ENCODE measurements at places on chromosomes 12 and 14. TPM values are rescaled to one million over a fixed set of nuclear protein-coding genes. Genes with fewer than 3 reads are reported as not detected.

Gene EMP1
- 679 TPM for total RNA-seq

Gene GPR84
- total RNA-seq, result not detected

Gene PSEN1
- 29.9 TPM for total RNA-seq

Gene CYP27B1
- 0.90 TPM for total RNA-seq

Gene ZDHHC22
- total RNA-seq, result under 0.01 TPM

Gene PLEK2
- total RNA-seq, result 0.64 TPM

Gene TMEM63C
- total RNA-seq, result not detected

Gene USP15
- total RNA-seq, result 37.7 TPM

DNA sequence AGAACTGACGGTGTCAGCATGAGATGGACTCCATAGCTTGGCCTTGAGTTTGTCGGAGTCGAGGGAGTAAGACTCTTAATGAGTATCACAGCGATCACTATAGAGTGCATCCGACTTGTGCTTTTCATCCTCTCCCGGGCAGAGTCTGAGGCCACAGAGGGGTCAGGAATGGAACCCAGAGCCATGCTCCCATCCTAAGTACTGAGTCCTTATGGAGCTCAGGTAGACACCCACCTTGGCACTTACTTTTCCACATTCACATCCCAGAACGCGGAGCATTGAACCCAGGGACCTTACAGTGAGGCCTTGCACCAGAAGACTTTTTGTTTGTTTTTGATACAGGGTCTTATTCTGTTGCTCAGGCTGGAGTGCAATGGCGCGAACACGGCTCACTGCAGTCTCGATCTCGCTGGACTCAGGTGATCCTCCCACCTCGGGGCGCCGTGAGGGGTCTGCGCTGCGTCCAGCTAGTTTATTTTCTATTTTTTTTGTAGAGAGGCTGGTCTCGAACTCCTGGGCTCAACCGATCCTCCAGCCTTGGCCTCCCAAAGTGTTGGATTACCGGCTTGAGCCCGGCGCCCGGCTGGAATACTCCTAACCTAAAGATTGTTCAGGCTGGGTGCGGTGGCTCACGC, 719 bp upstream of the SRSF9 start:
- DNase-seq, result no peak

DNA sequence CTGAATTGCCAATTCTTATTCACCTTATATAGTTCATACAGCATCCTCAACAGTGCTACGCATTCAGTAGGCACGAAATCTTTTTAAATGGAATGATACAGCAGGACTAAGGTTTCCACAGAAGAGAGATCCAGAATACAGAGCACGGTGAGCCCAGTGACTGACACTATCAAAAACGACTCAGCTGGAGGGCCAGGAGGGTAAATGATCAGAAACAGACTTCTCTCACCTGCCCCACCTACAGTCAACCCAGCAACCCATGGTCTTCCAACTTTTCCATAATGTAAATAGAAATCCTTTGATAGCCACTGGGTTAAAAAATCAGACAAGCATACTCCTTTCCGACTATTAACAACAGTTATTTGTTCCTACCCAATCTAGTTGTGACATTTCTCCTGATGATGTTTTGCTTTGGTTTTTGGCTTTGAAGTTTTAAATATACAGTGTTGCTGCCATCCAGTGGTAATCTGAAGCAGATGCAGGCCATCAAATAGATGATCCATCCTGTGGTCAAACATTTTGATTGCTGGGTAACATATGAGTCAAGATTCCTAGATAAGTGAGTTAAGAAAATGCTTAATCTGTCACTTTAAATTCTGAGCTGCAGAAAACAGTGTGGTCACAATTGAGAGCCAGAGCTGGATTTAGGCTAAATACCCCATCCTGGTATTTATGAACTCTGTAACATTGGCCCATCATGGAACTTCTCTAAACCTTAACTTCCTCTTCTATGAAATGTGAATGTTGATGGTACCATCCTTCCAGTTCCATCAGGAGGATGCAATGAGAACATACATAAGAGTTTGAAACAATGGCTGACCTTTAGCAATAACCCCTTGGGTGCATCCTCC, 42.0 kb downstream of the GPHB5 start:
- DNase-seq, result peak; percentile 49

- DNase-seq, result no peak
Measured at GRCh38 chr12:12620730-12621315, 9.1 kb downstream of the CREBL2 start.

DNA sequence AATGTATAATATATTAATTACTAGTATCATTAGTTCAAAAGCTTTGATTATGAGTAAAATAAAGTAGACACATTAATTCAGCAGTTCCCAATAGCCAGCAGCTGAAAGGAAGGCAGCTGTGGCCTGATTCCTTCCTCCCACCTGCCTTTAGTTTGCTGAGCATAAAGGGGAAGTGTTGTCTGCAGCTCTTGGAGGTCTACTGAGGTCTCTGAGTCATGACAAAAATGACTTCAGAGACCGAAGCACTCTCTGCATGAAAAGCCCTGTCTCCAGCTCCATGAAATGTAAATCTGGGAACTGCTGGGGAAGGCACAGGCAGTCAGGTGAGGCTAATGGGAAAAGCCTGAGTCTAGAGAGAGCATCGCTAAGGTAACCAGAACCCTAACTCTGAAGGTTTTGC, 165.4 kb downstream of the NRXN3 start:
- no peak for DNase-seq

DNA sequence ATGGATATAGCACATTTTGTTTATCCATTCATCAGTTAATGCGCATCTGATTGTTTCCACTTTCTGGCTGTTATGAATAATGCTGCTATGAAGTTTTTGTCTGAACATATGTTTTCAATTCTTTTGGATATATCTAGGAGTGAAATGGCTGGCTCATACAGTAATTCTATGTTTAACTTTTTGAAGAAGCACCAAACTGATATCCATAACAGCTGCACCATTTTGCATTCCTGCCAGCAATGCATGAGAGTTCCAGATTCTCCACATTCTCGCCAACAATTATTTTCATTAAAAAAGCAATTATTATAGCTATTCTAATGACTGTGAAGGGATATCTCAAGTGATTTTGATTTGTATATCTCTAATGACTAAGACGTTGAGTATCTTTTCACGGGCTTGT, 89.9 kb upstream of the PPP4R3A start:
- DNase-seq, result no peak

- DNase-seq, result peak; percentile 98
Measured at GRCh38 chr14:50763382-50764007, 67.5 kb downstream of the NIN start.

- no peak for DNase-seq
Measured at GRCh38 chr12:94211021-94211420, 62.6 kb downstream of the PLXNC1 start.

DNA sequence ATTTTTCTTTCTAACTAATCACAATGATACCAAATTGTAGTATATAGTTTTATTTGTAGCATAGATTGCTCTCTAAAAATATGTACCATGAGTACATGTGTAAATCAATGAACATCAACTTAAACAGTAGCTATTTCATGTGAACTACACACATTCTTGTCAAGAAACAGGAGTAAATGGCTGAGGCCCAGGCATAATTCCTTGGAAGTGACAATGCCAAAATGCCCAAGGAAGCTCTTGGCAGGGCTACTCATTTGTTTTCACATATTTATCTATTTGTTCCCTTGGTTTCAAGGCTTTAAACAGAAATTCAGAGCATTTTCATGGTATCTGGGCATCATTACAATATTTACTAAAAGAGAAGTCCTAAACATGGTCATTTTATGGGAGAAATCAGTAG, 165.7 kb downstream of the SLC16A7 start:
- no peak for DNase-seq

GRCh38 chr14:64718762-64719161, 14.5 kb downstream of the PLEKHG3 start:
- DNase-seq, result no peak

GRCh38 chr14:23145794-23146350, 26.8 kb upstream of the CEBPE start:
- peak; percentile 41 for DNase-seq

DNA sequence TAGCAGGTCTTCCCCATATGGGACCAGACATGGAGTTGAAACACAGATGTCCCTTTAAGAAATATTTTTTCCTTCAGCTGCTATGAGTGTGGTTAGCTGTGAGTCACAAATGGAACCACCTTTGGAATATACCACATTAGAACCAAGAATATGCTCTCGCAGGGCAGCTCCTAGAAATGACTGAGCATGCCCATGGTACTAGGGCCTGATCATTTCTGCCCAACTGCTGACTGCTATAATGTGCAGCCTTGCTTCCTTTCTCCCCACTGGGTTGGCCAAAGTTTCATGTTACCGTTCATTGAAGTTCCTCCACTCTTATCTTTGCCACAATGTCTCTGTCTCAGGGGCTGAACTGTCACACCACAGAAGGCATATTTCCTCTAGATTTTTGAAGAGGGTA, 1074.6 kb downstream of the FLRT2 start:
- DNase-seq, result peak; percentile 89

DNA sequence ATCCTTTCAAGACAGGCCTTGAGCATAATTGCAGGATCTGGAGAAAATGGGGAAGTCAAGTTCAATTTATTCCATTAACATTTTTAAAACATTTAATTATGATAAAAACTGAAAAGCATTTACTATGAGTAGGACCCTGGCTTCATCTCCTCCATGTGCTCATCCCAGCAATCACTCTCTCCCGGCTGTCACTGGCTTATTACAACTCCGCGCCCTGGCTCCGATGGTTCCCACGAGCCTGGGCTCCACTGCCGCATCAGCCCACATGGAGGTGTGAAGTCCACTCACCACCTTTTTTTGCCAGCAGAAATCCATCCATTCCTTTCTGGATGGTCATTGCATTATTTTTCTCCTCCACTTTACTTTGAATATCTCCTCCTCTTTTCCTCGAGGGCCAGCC, 194.4 kb downstream of the EMP1 start:
- DNase-seq, result no peak

DNA sequence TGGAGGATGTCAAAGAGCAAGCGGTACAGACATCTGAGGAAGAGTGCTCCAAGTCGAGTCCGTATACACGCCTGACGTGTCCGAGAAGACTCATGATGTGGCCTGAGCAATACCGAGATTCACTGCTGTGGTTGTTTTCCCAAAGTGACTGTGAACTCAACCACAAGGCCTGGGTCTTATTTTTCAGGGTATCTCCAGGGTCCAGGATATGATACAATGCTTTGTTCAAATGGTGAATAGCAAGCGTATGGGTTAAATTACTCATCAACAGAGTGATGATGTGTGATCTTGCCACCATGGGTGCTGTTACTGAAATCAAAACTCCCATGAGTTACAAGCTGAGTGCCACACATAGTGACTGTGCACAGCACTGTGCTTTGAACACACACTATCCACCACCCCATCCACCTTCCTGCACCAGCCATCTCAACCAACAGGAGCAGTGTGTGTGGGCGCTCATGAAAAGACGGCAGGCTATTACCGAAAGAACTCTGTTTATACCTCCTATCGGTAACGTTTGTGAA, 109.6 kb downstream of the BCAT1 start:
- DNase-seq, result no peak

GRCh38 chr14:50379563-50379962, 17.1 kb downstream of the CDKL1 start:
- no peak for DNase-seq
